ENCODE measurements at places on chromosomes 16 and 17.

- DNase-seq = no peak
Measured at GRCh38 chr16:14600164-14600563, 29.9 kb downstream of the PARN start.

- DNase-seq = no peak
Measured at GRCh38 chr16:1530883-1531637, 2.4 kb upstream of the TMEM204 start.

- DNase-seq = no peak
Measured at GRCh38 chr17:56009795-56010651, 143.3 kb upstream of the ANKFN1 start.

DNA sequence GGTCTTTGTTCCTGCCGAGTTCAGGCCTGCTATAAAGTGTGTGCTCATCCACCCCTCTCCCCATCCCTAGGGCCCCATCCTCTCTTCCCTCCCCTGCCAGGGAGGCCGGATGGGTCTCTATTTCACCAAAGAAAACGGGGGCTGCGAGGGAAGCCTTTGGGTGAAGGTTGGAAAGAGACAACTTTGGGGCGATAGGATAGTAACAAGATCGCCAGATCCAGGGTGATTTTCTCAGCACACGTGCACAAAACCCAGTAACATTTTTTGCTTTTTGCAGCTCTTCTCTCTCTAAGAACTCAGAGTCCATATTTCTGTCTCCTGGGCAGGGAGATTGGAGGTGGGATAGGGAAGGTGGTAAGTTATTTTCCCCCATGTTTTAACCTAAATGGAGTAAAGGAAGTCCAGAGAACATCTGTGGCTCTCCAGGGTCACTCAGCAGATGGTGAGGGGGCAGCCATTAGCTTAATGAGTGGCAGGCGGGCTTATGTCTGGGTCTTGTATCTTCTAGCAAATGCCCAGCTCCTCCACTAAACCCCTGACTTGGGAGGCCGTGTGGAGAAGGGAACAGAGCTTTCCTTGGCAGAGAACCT is 6.9 kb downstream of the CCR7 start:
- peak; percentile 22 for DNase-seq

DNA sequence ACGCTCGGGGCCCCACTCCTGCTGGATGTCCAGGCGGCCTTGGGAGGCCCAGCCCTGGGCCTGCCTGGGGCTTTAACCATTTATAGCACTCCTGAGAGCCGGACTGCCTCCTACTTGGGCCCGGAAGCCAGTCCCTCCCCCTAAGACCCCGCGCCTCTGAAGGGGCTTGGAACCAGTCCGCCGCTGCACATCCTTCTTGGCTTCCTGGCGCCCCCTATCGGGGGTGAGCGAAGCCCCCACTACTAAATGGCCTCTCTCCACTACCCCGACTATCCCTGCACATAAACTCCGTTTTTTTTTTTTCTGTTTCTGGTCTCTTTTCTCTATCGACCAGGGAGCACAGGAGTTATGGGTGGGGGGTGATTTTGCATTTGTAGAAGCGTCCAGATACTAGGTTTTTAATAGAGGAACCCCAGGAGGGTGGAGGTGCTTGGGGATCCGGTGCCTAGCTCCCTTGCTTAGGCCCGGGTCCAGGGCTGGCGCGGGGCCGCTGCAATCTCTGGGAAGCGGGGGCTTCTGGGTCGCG is 633 bp upstream of the NOL3 start:
- no peak for DNase-seq

DNA sequence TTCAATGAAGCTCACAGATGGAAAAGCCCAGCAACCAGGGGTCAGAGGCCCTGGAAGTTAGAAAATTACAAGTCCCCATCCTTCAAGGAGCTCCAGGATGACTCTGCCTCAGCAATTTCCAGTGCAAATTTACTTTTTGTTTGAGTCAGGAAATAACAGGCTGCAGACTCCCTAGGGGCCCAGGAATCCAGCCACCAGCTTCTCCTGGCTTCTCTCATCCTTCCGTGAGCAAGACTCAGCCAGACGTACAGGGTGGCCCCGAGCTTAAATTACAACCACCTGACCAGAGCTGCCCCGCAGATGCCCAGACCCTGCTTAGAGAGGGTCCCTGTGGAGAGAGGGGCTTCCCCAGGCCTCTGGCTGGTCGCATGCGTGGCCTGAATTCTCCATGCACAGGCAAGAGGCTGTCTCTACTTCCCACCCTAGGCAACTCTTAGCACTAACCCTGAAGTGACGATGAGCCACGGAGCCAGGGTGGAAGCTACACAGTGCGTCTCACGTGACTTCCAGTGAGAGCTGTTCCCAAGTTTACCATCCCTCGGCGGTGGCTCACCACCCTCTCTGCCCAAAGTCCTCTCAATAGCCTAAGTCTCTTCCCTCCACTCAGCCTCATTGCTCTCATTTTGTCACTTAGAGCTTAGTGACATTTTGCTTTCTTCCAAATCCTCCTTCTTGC is 27.1 kb downstream of the GPR142 start:
- no peak for DNase-seq

GRCh38 chr17:32259586-32259985 is 6.0 kb upstream of the RHBDL3 start:
- no peak for DNase-seq

GRCh38 chr17:5410594-5411272 is 8.7 kb downstream of the NUP88 start:
- DNase-seq = no peak

DNA sequence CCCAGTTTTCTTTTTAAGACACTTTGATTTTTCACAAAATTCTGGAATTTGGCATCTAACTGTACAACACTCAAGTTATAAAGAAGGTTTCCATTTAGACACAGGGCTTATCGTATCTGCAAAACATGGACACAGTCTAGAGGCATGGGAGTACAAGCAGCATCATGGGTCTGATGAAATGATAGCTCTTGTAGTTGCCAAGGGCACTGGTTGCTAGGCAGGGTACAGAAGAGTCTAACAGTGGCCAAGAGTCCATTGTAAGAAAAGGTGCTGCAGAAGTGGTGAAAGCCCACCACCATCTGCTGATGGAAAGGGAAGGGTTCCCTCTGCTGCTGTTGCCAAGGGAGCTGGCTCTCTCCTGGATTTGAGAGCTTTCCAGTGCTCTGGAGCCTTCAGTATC is 20.8 kb downstream of the MYOCD start:
- no peak for DNase-seq

DNA sequence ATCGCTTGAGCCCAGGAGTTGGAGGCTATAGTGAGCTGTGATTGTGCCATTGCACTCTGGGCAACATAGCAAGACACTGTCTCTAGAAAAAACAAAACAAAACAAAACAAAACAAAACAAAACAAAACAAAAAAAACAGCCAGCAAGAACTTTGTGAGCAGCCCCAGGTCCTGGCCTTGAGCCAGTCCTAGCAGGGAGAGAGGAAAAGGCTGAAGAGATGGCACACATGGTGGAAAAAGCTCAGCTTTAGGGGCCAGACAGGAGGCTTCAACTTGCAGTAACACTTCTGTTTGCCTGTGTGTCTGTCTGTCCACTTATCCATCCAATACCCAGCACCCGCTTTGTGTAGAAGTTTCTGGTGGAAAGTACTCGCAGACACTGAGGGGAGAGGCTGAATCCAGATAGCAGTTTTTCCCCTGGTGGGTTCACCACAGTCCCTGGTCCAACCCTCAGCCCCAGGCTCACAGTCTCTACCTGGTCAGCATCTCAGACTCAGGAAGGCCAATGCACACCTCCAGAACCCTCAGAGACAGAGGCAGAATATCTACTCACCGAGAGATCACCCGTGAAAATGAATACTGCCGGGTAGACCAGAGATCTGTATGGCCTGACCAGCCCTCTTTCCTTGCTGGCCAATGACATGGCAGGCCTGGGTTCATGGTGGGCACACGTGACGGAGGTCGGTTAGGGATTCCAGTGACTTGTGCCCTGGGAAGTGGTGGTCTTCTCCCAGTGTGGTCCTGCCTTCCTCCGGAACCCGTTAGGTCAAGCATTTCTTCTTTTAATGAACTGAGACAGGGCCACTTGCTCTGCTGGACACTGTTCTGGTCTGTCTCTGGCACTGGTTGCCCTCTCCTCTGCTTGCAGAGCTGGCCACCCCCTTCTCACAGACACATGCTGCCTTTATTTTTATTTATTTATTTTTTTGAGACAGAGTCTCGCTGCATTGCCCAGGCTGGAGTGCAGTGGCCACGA is 79.5 kb upstream of the DNAJA2 start:
- DNase-seq = no peak

- DNase-seq = no peak
Measured at GRCh38 chr17:81156866-81157805, 8.2 kb upstream of the PVALEF start.

DNA sequence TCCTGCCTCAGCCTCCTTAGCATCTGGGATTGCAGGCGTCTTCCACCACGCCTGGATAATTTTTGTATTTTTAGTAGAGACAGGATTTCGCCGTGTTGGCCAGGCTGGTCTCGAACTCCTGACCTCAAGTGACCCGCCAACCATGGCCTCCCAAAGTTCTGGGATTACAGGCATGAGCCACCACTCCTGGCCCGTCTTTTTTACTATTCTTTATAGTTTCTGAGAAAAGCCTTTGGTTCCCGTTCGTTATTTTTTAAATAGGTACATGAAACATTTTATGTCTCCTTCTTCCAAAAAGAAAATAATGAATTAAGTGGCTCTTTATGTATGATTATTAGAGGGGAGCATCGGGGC is 570 bp upstream of the BCO1 start:
- DNase-seq = no peak

DNA sequence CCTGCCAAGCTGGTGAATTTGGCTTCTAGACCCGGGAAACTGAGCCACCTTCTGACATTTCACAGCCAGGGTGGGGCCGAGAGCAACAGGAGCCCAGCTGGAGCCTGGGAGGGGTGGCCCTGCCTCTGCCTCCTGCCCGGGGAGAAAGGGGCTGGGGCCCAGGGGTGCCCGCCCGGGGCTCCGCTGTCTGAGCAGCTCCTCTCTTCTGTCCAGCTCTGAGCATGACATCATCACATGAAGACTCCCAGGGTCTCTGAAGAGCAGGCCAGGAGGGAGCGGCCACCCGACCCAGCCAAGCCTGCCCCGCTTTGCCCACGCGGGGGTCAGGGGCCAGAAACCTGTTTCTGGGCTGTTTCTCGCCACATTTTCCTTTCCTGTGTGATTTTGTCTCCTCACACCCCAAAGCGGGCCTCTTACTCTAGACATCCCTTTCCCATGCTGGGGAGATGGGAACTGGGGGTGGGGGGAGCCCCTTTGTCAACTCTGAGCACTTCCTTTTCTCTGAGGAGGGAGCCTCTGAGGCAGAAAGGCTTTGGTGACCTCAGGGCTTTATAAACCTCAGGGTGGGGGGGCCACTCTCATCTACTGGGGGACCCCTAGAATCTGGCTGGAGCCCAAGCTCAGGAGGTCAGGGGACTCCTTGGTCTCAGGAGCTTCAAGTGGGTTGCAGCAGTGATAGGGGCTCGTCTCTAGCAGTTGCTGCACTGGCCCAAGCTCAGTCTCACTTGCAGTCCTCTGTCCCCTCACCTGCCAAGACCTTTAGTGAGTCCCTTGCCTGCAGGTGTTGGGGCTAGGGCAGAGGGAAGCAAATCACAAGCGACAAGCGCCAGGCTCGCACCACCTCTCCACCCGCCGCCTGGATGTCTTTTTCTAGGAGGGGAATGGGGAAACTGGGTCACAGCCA is 7.6 kb downstream of the UBALD2 start:
- no peak for DNase-seq

- no peak for DNase-seq
Measured at GRCh38 chr17:39667945-39668924, at the start of gene PNMT. TSS of gene PNMT (plus strand) at chr17:39668453. CDS start at chr17:39668476, 23 bp downstream.

DNA sequence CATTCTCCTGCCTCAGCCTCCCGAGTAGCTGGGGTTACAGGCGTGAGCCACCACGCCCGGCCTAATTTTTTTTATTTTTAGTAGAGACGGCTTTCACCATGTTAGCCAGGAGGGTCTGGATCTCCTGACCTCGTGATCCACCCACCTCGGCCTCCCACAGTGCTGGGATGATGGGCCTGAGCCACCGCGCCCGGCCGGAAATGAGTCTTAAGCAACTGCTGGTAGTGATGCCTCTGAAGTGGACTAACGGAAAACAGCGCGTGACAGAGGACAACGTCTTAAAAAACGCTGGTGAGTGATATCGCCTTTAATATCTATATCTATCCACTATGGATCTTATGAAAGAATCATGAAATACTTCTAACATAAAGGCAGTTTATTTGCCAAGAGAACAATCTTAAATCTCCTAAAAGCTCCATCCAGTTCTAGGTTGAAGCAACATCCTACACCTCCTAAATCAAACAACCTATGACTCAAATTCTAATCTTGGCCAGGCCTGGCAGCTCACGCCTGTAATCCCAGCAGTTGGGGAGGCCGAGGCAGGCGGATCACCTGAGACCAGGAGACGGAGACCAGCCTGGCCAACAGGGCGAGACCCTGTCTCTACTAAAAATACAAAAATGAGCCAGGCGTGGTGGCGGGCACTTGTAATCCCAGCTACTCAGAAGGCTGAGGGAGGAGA is 69.8 kb downstream of the NXN start:
- DNase-seq = no peak

- DNase-seq = no peak
Measured at GRCh38 chr16:55324285-55325079, 479 bp downstream of the IRX6 start.

GRCh38 chr17:68291836-68292688 is 767 bp downstream of the ARSG start:
- peak; percentile 94 for DNase-seq

DNA sequence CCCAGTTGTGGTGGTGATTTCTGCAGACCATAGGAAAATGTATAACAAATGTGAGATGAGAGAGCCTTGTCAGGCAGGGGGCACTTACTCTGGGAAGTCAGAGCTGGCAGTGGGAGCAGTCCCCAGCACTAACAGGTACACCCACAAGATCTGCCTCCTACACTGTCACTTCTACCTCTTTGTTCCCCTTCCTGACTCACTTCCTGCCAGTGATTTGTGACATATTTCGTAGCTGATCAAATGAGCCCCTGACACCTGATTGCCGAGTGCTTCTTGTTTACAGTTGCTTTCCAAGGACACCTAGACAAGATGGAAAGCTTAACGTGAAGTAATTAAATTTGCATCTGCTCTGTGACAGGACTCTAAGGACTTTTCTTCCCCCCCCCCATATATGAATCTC is 40.5 kb downstream of the FTO start:
- no peak for DNase-seq

DNA sequence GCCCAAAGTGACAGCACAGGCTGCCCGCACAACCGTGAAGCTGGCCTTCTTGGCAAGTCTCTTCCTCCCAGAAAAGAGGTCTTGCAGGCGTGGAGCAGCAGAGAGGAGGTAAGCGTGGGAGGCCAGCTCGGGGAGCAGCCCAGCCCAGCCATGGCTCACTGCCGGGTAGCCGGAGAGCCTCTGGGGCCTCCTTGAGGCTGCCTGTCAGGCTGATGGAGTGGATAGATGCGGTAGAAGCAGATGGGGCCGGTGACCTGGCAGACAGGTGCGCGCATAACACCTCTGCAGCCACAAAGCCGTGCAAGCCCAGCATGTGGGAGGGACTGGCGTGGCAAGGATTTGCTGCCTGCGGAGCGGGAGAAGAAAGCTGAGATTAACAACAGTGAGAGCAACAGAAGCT is 17.1 kb upstream of the DOK4 start:
- DNase-seq = no peak

Data from mesenteric fat pad (tissue), 1 donor.